ENCODE measurements at places on chromosomes 3 and 15.

- no peak for DNase-seq
Observed at GRCh38 chr3:64837986-64838735, 150.4 kb upstream of the ADAMTS9 start.

GRCh38 chr3:65836047-65836446 lies 202.7 kb downstream of the MAGI1 start:
- no peak for DNase-seq

- DNase-seq, result no peak
Observed at GRCh38 chr3:62710751-62711150, 164.5 kb downstream of the CADPS start.

GRCh38 chr3:5489536-5489935 lies 302.0 kb downstream of the EDEM1 start:
- no peak for DNase-seq

DNA sequence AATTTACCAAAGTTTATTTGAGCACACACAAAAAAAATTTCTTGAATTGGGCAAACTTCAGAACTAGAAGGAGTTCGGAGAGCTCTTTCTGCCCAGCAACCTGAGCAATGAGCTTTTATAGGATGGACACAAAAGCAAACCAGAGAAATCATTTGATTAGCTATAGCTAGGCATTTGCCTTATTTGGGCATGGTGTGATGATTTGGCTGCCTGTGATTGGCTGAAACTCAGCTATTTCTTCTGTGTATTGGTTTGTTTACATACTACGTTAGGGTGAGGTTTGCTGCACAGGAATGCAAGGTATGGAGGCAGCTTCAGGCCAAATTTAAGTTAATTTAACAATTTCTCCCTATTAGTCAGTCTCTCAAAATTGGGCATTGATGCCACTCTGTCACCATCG lies 65.1 kb downstream of the NEK11 start:
- no peak for DNase-seq

DNA sequence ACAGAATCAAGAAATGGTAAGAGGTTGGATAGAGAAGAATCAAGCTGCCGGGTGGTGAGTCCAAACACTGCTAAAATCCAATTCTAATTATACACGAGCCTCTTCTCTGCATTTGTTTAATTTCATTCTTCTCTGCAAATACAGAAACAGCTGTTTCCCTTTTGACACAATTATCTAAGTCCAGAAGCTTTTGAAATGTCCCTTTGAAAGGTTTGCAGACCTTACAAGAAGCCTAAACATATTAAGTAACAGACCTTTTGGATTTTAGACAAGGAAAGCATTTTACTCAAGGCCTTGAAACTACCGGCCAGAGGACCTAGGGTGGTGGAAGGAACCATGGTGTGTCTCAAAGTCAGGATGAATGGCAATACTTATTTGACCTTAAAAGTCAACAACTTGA lies 403.8 kb upstream of the ADAMTS9 start:
- no peak for DNase-seq

DNA sequence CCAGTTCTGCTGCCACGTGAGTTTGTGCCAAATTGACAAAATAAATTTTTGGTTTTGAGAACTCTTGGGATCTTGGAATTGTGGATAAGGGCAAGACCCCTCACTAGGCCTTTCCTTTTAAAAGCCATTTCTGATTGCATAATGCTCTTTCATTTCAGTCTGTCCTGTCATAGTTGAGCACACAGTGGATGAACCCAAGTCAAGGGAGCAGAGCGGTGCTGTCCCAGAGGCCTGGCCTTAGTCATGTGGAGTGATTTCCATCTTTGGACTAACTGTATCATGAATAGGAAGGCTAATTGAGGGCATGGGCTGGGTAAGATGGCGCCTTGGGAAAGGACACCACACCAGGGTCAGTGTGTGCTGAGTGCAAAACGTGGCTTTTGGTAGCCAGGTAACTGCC lies 304.0 kb downstream of the UACA start:
- DNase-seq, result no peak

DNA sequence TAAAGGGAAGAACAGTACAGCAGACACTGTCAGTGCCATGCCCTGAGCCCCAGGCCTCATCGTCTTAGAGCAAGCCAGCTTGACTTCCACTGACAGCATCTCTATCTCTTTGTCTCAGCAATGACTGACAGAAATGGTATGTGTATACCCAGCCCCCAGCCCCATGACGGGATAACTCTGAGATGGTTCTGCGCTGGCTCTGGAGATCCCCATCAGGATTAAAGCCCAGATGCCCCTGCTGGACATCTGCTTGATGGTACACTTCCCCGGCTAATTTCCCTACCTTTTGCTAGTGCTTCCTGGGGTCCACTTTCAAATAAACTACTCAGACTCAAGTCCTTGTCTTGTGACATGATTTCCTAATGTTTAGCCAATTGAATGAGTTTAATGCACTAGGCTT lies 7.6 kb downstream of the NMNAT3 start:
- DNase-seq, result no peak

GRCh38 chr15:36438499-36438898 lies 140.9 kb upstream of the CDIN1 start:
- no peak for DNase-seq

DNA sequence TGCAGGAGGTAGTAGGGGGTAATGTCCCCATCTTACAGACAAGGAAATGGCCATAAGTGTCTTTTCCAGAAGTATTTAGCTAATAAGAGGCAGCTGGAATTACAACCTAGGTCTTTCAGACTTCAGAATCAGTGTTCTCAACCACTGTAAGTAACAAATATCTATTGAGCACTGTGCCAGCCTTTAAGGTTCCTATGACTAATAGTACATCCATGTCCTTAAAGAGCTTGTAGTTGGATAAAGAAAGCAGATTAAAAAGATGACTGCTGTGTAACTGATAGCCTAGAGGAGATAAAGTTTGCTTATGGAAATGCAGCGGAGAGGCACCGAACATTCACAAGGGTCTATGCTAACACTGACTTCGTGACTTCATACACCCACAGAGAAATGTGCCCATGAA lies 136.0 kb downstream of the KCNMB2 start:
- DNase-seq, result no peak

GRCh38 chr3:94414418-94414817 lies 351.6 kb downstream of the NSUN3 start:
- no peak for DNase-seq

GRCh38 chr3:49788056-49788455 lies 1.7 kb upstream of the IP6K1 start:
- DNase-seq, result no peak

DNA sequence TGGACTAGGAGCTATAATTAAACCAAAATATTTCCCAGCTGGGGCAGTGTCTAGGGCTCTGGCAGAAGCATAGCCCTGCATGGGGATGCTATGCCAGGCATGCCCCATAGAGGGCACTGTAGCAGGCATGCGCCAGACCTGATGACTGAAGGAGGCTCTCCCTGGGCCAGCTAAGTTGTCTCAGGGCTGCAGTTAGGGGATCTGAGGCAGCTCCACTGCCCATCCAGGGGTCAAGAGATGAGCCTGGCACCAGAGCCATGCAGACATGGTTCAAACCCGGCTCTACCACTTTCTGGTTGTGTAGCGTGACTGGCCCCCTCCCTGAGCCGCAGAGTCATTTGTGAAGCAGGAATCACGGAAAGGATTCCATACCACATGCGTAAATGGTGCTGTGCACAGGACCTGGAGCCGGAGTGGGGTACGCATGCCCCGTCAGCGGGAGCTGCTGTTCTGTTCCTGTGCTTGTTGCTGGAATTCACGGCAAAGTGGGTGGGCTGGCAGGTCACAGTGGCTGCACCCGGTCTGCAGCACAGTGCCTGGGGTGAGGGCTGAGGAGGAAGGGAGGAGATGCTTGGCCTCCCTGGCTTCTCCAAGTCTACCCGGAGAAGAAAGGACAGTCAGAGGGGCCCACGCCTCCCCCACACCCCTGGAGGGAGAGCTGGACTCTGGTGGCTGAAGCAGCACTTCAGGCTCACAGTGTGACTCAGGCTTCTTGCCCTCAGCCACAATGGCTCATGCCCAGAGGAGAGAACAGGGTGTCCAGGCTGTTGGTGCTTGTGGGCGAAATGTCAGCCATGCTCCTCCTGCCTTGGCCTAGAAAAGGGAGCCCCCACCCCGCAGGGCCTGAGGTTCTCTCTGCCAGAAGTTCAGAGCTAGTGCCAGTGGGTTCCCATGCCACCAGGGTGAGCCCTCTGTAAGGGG lies 43.1 kb downstream of the DNASE1L3 start:
- DNase-seq, result no peak

DNA sequence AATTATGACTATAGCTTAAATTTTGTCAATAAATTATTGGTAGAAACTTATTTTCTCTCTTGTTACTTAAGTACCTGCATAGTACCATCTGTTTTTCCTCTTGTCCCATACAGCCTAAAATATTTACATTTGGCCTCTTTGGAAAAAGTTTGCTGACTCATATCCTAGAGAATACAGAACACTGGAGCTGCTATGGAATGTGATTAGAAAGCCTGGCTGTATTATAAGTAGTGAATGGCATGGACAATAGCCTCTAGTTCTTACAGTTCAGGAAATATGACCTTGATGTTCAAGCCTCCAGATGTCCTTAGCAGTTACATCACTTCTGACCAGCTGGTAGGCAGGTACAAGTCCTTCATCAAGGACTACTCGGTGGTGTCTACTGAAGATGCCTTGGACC lies 28.3 kb downstream of the ST8SIA2 start:
- DNase-seq, result no peak

GRCh38 chr15:98142572-98142971 lies 182.1 kb downstream of the ARRDC4 start:
- no peak for DNase-seq

DNA sequence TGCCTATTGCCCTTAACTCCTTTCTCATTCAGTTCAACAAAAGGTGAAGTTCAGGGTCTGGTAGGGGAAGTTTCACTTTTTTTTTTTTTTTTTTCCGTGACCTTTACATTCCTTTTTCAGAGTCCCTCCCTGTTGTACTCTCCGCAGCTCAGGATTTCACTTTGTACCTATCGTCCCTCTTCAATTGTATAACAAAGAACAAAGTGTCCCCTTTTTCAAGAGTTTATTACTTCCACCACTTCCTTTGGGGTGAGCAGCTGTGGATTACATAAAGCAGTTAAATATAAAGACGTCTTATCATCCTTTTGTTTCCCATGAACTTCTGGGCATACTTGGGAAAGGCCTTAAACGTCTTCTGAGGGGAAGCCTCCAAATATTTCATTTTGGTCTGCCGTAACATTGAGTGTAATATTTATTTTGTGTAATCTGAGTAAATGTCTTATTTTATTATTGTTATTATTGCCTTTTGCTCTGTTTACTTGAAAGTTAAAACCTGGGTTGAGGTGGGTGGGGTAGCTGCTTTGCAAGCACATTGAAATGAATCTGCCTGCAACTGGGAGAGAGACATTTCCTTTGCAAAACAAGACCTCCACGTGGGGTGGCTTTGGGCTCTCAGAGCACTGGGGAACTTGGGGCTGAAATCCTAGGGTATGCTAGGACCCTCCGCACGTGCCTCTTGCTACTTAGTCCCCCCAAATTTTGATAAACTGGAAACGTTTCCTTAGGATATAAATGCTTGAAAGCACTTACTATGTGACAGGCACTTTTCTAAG lies 169.4 kb downstream of the MCTP2 start:
- DNase-seq, result no peak

DNA sequence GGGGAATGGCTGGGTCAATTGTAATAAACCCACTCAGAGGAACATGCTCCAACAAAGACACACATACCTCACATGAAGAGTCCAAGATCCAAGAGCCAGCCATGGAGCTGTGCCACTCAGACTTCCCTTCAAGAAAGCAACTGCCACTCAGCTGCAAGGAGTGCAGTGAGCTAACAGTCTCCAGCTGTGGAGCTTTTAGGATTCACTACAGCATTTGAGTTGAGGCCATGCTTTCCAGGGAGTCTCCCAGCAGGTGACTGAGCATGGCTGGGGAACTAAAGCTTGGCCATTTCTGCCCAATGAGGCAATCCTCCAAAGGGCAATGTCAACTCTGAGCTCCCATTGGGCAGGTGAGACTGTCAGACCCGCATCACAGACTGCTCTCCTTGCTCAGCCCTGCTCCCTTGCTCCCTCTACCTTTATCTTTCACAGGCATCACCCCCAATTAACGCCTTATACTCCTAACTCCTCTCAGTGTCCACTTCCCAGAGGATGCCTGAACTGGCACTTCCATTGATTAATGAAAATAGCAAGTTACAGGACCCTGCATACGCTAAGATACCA lies 165.3 kb upstream of the CTNNB1 start:
- no peak for DNase-seq

GRCh38 chr15:48868023-48868422 lies 9.9 kb upstream of the EID1 start:
- no peak for DNase-seq

- no peak for DNase-seq
Observed at GRCh38 chr3:45139372-45140140, 6.6 kb downstream of the CDCP1 start.

GRCh38 chr3:152461460-152461859 lies 192.7 kb downstream of the MBNL1 start:
- DNase-seq, result no peak

GRCh38 chr3:159189994-159190669 lies 388.3 kb downstream of the MFSD1 start:
- no peak for DNase-seq

- no peak for DNase-seq
Observed at GRCh38 chr3:150875548-150875947, 29.7 kb downstream of the MINDY4B start.

GRCh38 chr15:63907521-63907920 lies 73.8 kb upstream of the HERC1 start:
- DNase-seq, result no peak

DNA sequence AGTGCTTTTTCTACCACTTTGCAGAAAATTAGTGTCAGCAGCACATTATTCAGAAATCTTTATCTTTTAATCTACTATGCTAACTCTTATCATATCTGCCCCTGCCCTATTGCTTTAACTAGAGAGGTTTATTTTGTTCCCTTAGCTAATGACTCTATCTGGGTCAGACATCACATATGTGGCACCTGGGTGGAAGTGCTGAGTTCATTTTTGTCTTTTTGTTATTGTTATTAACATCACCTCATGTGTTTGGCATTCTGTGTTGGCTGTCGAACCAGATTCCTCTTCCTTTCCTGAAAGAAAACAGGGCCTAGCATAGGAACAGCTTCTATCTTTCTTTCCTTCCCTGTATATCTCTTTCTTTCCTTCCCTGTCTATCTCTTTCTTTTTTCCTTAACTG lies 100.7 kb downstream of the RBMS3 start:
- DNase-seq, result no peak

GRCh38 chr3:11641683-11642430 lies 1.9 kb downstream of the VGLL4 start:
- DNase-seq, result no peak

- DNase-seq, result no peak
Observed at GRCh38 chr3:193269343-193270028, 28.5 kb downstream of the PLAAT1 start.

GRCh38 chr3:115245438-115245837 lies 98.3 kb upstream of the ZBTB20 start:
- no peak for DNase-seq

GRCh38 chr3:69203631-69204314 lies 81.4 kb upstream of the LMOD3 start:
- no peak for DNase-seq

GRCh38 chr3:134998855-134999254 lies 203.8 kb downstream of the EPHB1 start:
- no peak for DNase-seq

DNA sequence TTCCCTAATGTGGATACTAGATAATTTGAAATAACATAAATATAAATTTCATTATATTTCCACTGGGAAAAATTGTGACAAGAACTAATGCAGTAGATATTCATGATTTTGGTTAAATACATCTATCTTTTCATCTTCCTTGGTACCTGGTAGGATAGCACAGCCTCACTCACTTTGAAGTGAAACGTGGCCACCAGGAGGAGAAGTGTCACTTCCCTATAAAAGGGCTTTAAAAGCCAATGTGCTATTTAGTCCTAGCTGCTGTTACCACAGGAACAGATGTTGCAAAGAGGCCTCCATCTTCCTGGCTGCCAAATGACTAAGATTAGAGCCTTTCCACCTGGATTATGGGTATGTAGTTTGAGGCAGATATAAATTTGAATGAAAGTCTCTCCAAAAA lies 140.0 kb downstream of the PLOD2 start:
- no peak for DNase-seq
